ENCODE measurements at places on chromosomes 5 and 9.

- DNase-seq = no peak
Observed at GRCh38 chr9:134341306-134341705, 15.1 kb downstream of the RXRA start.

DNA sequence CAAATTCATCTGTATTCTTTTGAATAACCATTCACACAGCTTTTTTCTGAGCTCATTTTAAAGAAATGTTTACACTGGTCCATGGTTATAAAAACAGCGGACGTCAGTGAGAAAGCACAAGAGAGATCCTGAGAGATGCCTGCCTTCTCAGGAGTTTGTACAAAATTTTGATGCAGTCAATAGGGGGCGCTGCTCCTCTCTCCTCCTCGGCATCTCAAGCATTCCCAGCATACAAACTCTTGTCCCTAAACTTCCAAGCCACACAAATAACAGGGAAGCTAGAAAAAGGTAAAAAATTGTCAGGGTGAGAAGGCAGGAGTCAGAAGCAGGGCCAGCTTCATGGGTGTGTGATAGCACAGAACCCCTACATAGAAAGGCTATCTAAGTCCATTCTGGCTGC lies 11.2 kb upstream of the CCDC152 start:
- DNase-seq = no peak

DNA sequence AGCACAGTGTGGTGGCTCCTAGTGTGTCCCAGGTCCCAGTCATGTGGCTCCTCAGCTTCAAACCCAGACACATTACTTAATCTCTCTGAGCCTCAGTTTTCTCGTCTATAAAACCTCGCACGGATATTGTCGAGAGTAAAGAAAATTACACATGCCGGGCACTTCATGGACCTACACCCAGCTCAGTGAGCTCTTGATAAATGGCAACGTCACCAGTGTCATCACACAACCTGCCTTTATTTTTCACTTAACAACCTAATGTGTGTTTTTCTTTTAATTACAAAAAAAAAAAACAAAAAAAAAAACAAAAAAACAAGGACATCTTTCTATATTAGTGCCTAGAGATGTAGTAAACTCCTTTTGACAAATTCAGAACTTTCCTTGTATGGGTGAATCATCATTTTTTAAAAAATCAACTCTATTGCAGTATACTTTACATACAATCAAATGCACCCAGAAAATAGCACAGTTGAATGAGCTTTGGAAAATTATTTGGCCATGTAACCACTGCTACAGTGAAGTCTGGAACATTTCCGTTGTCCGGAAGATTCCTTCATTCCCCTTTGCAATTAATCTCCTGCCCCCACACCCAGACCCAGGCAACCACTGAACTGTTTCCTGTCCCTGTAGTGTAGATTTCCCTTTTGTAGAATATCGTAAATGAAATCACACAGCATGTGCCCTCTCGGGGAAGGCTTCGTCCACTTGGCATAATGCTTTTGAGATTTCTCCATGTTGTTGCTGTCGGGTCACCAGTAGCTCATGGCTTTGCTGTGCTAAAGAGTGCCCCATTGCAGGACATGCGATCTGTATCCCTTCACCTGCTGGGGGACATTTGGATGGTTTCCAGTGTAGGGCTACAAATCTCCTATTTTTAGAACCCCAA lies 100.4 kb upstream of the LARP1 start:
- peak; percentile 55 for DNase-seq

DNA sequence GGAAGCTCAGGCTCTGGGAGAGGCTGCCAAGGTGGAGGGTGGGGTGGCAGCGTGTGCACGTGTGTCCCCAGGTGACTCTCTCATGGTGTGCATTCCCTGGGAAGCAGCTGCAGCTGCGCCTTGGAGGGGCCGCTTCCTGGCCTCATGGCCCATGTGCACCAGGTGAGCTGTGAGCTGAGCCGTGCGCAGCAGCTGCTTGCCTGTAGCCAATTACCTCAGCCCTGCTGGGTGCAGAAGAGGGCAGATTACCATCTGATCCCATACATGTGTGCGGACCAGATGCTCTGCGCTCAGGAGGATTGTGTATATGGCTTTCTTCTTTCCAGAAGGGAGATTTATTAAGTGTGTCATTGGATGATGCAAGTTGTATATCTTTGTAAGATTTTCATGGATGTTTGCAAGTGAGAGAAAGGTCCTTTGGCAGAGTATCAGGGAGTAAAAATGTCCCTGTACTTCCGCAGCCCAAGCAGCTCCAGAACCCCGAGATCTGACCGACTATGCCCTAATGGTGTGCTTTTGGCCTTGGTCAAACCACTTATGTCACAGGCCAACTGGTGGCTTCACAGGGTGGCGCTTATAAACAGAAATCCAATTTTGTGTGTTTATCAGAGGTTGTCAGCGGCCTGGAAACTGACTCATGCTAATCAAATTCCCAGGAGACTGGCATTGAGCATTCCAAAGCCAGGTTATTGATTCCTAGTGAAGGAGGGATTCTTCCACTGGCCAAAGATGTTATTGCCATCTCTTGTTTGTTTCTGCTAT lies 229.3 kb downstream of the GOLPH3 start:
- no peak for DNase-seq

DNA sequence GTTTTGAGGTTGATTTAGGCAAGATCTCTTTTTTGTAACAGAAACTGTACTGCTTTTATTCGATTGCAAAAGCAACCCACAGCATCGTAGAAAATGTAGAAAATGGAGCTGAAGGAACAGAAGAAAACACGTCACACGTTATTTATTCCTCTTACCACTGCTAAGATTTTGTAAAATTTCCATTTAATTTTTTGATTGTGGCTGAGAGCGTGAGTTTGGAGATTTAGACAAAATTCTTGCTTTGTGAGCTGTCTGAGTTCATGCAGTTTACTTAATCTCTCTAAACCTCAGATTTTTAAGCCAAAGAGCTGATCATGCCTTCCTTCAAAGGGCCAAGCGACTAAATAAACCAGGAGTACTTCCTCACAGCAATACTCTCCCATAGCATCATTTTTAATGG lies 24.8 kb downstream of the DPYSL3 start:
- DNase-seq = peak; percentile 50

DNA sequence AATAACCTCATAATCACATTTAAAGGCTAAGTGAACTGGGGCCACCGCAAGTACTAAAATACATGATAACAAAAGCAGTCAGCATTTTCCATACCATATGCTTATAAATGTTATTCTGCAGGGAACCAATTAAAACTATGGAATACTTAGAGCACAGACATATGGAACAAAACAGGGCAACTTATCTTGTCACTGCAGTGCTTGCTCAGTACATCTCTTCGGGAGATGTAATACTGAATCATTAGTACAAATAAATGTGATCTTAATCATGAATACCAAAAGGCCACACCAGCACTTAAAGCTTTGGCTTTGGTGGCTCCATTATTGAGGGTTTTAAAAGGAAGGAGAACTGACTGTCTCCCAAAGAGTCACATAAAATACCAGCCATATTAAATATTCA lies 32.1 kb downstream of the PRUNE2 start:
- DNase-seq = no peak

- DNase-seq = no peak
Observed at GRCh38 chr5:115289104-115289503, 7.3 kb downstream of the CCDC112 start.

- DNase-seq = no peak
Observed at GRCh38 chr5:163943546-163943945, 438.1 kb downstream of the MAT2B start.

GRCh38 chr5:160268121-160268520 lies 38.8 kb downstream of the FABP6 start:
- DNase-seq = no peak

GRCh38 chr5:138754699-138755057 lies 1.5 kb downstream of the CTNNA1 start:
- DNase-seq = no peak

- no peak for DNase-seq
Observed at GRCh38 chr5:69368458-69369339, 621 bp downstream of the AK6 start.

DNA sequence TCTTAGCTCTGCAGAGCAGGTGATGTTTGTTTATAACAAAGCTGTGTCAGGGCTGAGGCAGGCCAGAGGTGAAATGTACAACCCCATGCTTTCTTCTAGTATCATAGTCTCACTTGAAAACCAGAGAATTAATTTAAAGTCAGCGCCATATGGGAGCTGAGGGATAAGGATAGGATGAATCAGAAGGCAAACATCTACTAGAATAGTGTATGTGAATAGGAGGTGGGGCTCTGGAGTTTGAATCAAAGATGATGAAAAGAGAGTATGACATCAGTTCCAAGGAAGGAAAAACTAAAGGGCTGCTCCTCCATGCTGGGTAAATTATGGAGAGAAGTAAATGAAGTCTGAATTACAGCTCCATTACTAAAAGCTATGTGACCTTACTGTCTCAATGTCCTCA lies 441.5 kb downstream of the RASEF start:
- DNase-seq = no peak

DNA sequence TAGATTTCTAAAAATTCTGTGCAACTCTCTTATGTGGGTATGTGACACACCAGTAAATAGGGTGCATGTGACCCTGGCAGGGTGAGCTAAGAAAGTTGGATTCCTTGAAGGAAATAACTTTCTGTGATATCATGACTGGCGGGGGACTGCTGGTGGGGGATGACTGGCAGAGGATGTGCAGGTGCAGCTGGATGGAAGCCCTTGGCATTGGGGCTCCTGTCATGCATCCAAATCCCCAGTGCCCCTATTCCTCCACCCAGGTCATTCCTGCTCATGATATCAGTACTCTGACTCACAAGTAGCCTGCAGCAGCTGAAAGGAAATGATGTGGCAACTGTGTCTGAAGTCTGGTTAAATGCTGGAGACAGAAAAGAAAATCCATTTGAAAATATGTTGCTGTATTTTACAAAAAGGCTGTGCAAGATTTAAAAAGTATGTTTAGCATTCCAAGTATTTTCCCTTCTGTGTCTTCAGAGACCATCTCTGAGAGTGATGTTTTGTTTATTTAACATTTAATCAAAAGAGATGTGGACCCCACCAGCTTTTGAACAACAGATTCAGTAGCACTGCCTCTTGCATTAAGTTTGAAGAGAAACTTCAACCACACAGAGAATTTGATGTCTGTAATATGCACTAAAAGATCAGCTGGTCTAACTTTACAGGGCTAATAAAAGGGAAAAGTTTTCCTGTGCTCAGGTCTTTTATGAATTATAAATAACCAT lies 17.9 kb upstream of the ZSWIM6 start:
- DNase-seq = peak; percentile 77

- no peak for DNase-seq
Observed at GRCh38 chr5:41148448-41148847, 64.9 kb downstream of the C6 start.

DNA sequence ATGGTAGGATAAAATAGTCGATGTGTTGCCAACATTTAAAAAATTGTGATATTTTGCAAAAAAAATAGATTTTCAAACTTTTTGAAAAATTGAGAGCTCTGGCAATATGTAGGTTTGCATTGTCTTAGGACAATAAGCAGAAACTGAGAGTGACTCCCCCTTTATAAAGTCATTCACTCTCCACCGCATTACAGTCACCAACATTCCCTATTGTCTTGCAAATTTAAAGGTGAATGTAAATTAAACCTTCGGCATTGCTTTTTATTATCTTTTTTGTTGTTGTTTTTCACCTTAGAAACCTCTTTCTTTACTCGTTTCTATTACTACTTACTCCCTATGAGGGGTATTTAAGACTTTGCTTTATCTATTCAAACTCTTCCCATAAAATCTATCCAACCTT lies 944.2 kb downstream of the DTWD2 start:
- no peak for DNase-seq

GRCh38 chr5:84403773-84404172 lies 19.1 kb upstream of the EDIL3 start:
- DNase-seq = peak; percentile 70

GRCh38 chr5:141269195-141269594 lies 24.0 kb downstream of the PCDHB15 start:
- DNase-seq = no peak

GRCh38 chr5:180718810-180719453 lies 20.9 kb downstream of the OR2Y1 start:
- DNase-seq = peak; percentile 42

DNA sequence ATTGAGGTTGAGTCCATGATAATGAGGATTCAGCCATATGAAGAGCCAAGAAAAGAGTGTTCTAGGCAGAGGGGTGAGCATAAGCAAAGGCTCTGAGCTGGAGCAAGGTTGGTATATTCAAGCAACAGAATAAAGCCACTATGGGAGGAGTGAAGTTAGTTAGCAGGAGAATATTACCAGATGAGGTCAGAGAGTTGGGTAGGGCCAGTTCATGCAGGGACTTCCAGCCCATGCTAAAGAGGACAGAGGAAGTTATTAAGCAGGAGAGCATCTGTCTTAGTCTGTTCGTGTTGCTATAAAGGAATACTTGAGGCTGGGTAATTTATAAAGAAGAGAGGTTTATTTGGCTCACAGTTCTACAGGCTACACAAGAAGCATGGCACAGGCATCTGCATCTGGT lies 57.1 kb upstream of the ATG10 start:
- no peak for DNase-seq

Measured in GM03348 (cell line).